Activated CD8-positive, alpha-beta T cell treated with anti-CD3 and anti-CD28 coated beads for 36 hours (primary cell): ENCODE measurements at places on chromosomes 16 and 17. TPM values are rescaled to one million over a fixed set of nuclear protein-coding genes. Genes with fewer than 3 reads are reported as not detected.

GRCh38 chr16:69166946-69167930 lies 19.7 kb upstream of the SNTB2 start:
- peak overlapping the region; percentile 7 for H3K4me3 ChIP-seq
- H3K27ac ChIP-seq = peak overlapping the region; percentile 85
- H3K4me1 ChIP-seq = peaks cover 49% of the 10 kb centered on the region
- H3K27me3 ChIP-seq = no peaks in the 10 kb centered on the region

Gene STX4
- total RNA-seq = 25.2 TPM

Gene KIF19
- total RNA-seq = 0.18 TPM

GRCh38 chr17:73029991-73030390 lies 62.5 kb downstream of the SLC39A11 start:
- H3K4me3 ChIP-seq = no peak overlapping the region
- H3K27me3 ChIP-seq = no peaks in the 10 kb centered on the region
- DNase-seq = no peak
- peaks cover 22% of the 10 kb centered on the region for H3K36me3 ChIP-seq
- H3K27ac ChIP-seq = no peak overlapping the region

DNA sequence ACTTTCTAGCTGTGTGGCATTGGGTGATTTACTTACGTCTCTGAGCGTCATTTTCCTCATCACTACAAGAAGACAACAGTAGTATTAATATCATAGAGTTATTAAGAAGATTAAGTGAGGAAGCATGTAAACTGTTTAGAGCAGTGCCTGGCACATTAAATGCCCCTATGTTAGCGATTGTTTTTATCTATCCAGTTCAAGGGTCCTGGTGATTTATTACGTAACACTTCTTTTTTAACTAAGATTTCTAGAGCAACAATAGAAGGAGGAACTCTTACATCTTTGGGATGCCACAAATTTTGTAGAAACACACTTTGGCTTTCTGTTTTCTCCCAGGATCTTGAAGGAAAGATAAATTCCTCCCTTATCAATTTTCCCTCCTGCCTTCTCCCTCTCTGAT lies 3.3 kb upstream of the GAS7 start:
- H3K4me1 ChIP-seq = peaks cover 12% of the 10 kb centered on the region
- H3K27me3 ChIP-seq = peaks cover 25% of the 10 kb centered on the region
- no peak overlapping the region for H3K4me3 ChIP-seq
- peaks cover 5% of the 10 kb centered on the region for H3K36me3 ChIP-seq

- DNase-seq = no peak
- no peak overlapping the region for H3K27ac ChIP-seq
- no peaks in the 10 kb centered on the region for H3K36me3 ChIP-seq
- no peaks in the 10 kb centered on the region for H3K4me1 ChIP-seq
- no peak overlapping the region for H3K4me3 ChIP-seq
Measured at GRCh38 chr16:65769776-65770438, 596.6 kb upstream of the CDH5 start.

Gene ASPHD1
- total RNA-seq = 2.1 TPM

- DNase-seq = no peak
- peaks cover under 1% of the 10 kb centered on the region for H3K36me3 ChIP-seq
- H3K27ac ChIP-seq = no peak overlapping the region
- H3K27me3 ChIP-seq = no peaks in the 10 kb centered on the region
- peaks cover 23% of the 10 kb centered on the region for H3K4me1 ChIP-seq
- no peak overlapping the region for H3K4me3 ChIP-seq
Measured at GRCh38 chr17:8387914-8388651, 5.1 kb upstream of the RPL26 start.

DNA sequence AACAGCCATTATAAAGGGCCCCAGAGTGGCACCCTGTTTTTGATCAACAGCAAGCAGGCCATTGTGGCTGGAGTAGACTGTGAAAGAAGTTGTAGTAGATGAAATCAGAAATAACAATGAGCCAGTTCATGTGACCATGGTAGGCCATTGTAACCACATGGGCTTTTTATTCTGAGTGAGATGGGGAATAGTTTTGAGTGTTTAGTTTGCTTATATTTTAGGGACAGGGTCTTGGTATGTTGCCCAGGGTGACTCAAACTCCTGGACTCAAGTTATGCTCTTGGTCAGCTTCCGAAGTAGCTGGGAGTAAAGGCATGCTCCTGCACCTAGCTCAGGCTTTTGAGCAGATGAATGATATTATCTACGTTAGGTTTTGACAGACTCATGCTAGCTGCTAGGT lies 12.0 kb downstream of the CBFB start:
- DNase-seq = no peak
- H3K36me3 ChIP-seq = peaks cover 36% of the 10 kb centered on the region
- H3K27ac ChIP-seq = no peak overlapping the region
- H3K4me3 ChIP-seq = no peak overlapping the region

DNA sequence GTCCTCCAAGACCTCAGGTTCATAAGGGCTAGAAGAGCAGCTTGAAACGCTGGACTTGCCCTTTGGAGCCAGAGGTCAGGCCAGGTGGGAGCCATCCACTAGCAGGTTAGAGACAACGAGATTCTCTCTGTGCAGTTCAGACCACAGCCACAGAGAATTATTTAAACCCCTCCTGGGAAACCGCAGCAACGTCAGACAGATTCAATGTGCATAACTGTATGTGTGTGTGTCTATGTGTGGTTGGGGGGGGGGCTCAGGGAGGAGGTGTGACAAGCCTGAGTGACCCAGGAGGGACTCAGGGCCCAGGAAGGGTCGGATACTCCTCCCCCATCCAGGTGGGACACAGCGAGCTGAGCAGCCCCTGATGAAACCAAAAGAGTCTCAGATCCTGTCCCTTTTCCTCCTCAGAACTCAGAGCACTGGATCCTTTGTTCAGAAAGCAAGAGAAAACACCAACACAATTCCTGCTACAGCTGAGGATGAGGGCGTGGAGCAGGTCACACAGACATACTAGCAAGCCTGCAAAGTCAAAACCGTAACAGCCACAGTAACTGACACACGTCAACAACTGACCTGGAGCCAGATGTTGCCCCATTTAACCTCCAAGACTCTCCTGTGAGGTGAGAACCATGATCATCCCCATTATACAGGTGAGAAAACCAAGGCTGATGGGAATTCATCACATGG lies 66.8 kb downstream of the XYLT1 start:
- no peaks in the 10 kb centered on the region for H3K36me3 ChIP-seq
- no peak overlapping the region for H3K27ac ChIP-seq
- peaks cover 12% of the 10 kb centered on the region for H3K4me1 ChIP-seq

GRCh38 chr16:75703306-75703705 lies 2.0 kb upstream of the DUXB start:
- H3K27ac ChIP-seq = no peak overlapping the region
- no peak overlapping the region for H3K4me3 ChIP-seq
- no peaks in the 10 kb centered on the region for H3K4me1 ChIP-seq
- H3K36me3 ChIP-seq = no peaks in the 10 kb centered on the region
- no peak for DNase-seq

DNA sequence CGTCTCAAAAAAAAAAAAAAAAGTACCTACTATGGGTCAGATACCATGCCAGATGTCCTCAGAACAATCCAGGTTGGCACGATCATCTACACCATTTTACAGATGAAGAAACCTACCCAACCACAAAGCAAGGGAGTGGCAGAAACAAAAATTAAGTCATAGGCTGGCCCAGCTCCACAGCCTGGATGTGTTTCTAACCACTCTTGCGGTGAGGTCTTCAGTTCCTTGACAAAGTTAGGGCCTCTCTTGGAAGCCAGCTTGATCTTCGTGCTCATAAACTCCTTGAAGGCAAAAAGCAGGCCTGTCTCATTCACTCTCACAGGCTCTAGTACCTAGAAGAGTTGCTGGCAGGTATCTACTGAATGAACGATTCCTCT lies 6.2 kb downstream of the GGA2 start:
- H3K36me3 ChIP-seq = peaks cover 27% of the 10 kb centered on the region
- peaks cover 53% of the 10 kb centered on the region for H3K4me1 ChIP-seq
- H3K27me3 ChIP-seq = no peaks in the 10 kb centered on the region
- DNase-seq = no peak
- H3K27ac ChIP-seq = peak overlapping the region; percentile 41

- H3K4me3 ChIP-seq = peak overlapping the region; percentile 69
- no peaks in the 10 kb centered on the region for H3K27me3 ChIP-seq
- peaks cover 67% of the 10 kb centered on the region for H3K36me3 ChIP-seq
- peaks cover 68% of the 10 kb centered on the region for H3K4me1 ChIP-seq
Measured at GRCh38 chr17:80892019-80892855, 99.4 kb upstream of the CHMP6 start.

Gene RHBDL3
- not detected for total RNA-seq

Gene SPNS2
- 0.95 TPM for total RNA-seq
